ENCODE measurements at places on chromosomes 6 and 20.

- DNase-seq = no peak
Observed at GRCh38 chr20:18879262-18879661, 65.7 kb downstream of the SCP2D1 start.

GRCh38 chr6:96923871-96924493 is 546 bp upstream of the KLHL32 start:
- DNase-seq = peak; percentile 88

DNA sequence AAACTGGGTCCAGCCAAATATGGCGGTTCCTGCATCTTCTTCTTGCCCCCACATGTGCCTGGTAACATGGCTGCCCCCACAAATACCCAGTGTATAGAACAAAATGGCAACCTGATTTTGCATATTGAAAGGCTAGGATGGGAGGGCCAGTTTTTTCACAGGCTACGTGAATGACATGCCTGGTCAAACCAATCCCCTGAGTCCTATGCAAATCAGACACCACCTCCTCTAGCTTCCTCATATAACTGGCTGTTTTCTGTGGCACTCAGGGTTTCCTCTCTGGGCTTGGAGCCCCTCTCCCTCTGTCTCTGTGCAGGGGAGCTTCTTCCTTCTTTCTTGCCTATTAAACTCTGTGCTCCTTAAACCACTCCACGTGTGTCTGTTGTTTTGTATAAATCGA is 372.1 kb downstream of the KIF16B start:
- no peak for DNase-seq

DNA sequence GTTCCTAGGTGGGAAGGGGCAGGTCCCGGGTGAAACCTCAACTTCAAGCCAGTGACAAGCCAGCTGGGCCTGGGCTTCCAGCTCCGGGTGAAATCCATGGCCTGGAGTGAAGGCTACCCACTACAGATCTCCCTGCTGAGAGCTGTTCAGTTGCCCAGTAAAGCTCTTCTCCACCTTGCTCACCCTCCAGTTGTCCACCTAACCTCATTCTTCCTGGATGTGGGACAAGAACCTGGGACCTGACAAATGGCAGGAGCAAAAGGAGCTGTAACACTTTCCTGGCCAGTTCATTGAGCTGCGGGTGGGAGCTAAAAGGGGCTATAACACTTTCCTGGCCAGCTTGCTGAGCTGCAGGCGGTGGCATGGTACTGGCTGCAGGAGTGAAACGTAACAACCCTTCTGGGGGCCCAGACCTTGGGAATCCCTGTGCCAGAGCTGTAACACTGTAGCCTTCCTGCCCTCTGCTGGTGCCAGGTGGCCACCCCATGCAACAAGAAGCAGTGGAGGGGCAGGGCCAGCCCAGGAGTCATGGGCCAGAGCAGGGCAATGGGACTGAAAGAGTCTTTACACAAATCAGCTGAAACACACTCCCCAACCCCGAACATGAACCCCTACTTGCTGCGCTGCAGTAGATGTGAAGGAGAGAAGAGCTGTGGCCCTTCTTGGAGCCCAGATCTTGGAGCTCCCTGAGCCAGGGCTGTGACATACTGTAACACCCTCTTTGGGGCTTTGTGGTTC is 3.6 kb upstream of the HINT3 start:
- DNase-seq = no peak

- DNase-seq = no peak
Observed at GRCh38 chr6:145235207-145235606, 500.1 kb downstream of the EPM2A start.

- no peak for DNase-seq
Observed at GRCh38 chr20:63579017-63579694, 5.1 kb upstream of the HELZ2 start.

DNA sequence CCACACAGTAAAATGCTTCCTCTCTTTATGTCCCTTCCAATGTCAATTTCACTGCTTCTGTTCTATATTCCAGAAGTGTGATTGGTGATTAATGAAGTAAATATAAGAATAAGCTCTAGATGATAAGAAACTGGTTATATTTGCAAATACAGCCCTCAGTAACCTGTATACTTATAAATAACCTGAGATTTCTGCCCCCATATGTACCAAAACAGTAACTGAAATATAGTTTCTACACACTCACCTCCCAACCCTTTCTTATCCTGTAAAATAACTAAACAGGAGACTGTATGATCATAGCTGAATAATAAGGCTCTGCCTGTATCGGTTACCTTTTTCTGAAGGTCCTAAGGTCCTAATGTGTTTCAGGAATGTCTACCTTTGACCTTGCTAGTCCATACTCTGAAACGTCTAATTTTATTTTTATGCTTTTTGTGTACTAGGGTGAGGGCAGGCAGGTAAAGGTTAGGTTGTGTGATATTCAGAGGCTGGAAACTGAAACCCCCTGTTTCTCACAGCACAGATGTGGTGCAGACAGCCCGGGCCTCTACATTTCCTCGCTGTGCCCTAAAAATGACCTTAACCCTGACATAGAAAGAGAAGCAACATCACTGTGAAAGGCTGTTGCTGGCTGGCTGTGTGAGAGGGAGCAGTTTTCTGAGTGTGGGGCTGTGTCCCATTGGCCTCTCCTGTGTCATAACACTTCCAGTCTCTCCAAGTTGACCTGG is 378.8 kb downstream of the CENPW start:
- no peak for DNase-seq

Measured in NCI-H2029 treated with DMSO at 0.1 percent for 48 hours (cell line).